ENCODE measurements at places on chromosomes 7 and 10. TPM values are rescaled to one million over a fixed set of nuclear protein-coding genes. Genes with fewer than 3 reads are reported as not detected.

IDE gene
- 27.0 TPM for total RNA-seq

SYT15 gene
- total RNA-seq, result 0.17 TPM

NRAP gene
- under 0.01 TPM for total RNA-seq

NEUROD6 gene
- total RNA-seq, result not detected

PPP1R17 gene
- not detected for total RNA-seq

STRIP2 gene
- total RNA-seq, result 2.2 TPM

LIPJ gene
- total RNA-seq, result not detected

ADCY1 gene
- 0.26 TPM for total RNA-seq

CHN2 gene
- total RNA-seq, result not detected

NAT16 gene
- total RNA-seq, result not detected

DRGX gene
- not detected for total RNA-seq

RPEL1 gene
- not detected for total RNA-seq

AGR2 gene
- total RNA-seq, result not detected

GLI3 gene
- 4.1 TPM for total RNA-seq

CAMK2B gene
- 0.63 TPM for total RNA-seq

FAM237B gene
- total RNA-seq, result not detected

FAM13C gene
- total RNA-seq, result 5.0 TPM

CDK14 gene
- total RNA-seq, result 35.8 TPM
